ENCODE measurements at places on chromosomes 4 and X.

DNA sequence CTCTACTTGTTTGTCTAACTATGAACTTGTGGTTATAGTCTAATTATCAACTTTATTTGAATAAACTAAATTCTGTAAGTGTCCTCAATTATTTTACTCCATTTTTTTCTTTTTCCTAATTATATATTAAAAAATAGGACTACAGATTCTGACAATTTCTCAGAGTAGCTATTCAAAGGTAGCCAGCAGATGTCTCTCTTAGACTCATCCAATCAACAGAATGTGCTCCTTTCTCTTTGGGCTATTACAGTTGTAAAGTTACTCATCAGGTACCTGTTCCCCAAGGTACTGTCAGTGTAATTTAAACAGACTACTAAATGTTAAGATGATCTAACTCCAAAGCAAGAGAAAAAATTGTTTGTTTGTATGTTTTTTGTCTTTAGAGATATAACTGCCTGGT is 248.6 kb downstream of the PCDH18 start:
- no peak for DNase-seq

- DNase-seq, result no peak
Measured at GRCh38 chr4:144449611-144450010, 196.3 kb upstream of the HHIP start.

DNA sequence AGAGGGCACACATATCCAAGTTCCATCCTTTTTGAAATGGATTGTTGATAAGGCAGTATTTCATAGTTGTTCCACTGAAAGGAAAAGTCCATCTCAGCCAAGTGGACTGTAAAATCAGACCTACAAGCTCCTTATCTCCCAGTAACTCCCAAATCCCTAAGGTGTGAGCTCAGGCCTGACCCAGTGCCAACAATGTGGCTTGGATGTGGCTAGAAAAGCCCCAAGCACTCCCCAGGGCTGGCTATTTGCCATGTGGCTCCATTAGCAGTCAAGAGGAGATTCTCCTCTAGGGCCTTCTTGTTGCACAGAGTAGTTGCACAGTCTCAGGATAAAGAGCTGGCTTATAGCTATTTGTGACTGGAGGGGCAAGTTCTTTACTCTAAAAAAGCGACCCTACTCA is 25.0 kb upstream of the DGKK start:
- no peak for DNase-seq

- no peak for DNase-seq
Measured at GRCh38 chr4:17704020-17704650, 77.3 kb downstream of the FAM184B start.

DNA sequence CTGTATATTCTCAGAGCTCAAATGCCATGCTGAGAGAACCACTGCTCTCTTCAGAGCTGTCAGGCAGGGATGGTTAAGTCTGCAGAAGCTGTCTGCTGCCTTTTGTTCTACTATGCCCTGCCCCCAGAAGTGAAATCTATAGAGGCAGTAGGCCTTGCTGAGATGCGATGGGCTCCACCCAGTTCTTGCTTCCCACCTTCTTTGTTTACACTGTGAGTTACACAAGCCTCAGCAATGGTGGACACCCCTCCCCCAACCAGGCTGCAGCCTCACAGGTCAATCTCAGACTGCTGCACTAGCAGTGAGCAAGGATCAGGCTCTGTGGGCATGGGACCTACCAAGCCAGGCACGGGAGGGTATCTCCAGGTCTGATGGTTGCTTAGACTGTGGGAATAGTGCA is 271.6 kb downstream of the CENPC start:
- DNase-seq, result no peak

- DNase-seq, result no peak
Measured at GRCh38 chr4:80382090-80382832, 46.7 kb downstream of the CFAP299 start.

All from D341Med (cell line).